ENCODE measurements at places on chromosomes 4 and X.

DNA sequence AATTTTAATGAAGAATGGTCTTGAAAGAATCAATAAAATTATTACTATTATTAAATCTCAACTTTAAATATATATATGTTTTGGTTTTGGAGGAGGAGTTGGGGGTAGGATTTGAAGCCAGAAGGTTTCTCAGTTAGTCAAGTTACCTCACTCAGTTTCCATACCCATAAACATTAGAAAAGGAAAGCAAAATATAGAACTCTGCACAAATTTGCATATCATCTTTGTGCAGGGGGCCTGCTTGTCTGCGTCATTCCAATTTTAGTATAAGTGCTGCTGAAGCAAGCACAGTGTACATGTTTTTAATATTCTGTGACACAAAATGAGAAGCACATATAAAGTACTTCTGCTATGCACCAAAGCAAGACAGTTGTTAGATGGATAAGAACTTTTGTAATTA lies 47.5 kb upstream of the SCRG1 start:
- no peak for DNase-seq

DNA sequence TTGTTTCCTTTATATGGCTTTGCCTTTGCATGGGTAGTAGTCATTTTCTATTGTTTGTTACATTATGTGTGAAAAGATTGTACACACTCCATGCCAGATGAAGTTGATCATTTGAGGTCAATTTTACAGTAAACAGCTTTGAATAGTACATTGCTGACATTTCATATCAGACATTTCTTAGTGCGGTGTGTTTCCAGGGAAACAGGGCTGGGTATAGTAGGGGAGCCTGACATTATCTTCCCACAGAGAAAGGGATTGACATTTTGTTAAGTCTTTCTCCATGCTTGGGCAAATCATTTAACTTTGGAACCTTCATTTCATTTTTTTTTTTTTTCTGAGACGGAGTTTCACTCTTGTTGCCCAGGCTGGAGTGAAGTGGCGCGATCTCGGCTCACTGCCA lies 5.0 kb downstream of the FUNDC2 start:
- no peak for DNase-seq

DNA sequence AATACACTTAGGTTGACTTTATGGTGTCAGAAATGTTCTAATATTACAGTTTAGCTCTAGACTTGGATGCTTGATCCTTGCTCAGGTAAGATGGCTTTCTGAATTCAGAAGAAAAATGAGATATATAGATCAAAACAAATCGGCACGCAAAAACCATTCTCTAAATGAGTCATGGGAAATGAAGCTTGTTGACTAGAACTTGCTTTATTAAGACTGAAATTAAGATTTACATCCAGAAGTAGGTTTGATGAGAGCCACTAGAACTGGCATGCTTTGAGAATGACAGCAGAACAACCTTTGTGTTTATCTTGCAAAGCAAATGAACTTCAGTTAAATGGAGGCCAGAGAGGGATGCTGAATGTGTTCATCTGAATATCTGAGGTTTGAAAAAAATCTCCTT lies 304.9 kb upstream of the KLF3 start:
- no peak for DNase-seq

GRCh38 chrX:115939070-115939469 lies 231.5 kb upstream of the AGTR2 start:
- no peak for DNase-seq

- DNase-seq, result no peak
Measured at GRCh38 chrX:48578661-48579128, 4.4 kb downstream of the RBM3 start.

DNA sequence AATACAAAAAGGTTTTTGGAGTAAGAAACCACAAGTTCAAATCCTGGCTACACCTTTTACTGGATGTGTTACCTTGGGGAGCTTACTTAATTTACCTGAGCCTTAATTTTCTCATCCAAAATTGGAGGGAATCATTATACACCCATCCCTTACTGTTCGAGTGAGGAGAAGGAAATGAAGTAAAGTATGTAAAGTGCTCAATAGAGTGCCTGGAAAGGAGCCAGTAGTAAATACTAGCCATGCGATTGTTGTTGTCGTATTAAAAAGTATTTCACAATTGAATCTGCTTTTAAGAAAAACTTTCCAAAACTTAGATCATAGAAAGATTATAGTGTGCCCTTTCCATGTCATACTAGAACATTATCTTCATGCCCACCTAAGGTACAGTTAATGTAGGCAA lies 124.5 kb downstream of the ATXN3L start:
- DNase-seq, result no peak

GRCh38 chr4:175633310-175633709 lies 178.8 kb downstream of the GPM6A start:
- DNase-seq, result no peak

DNA sequence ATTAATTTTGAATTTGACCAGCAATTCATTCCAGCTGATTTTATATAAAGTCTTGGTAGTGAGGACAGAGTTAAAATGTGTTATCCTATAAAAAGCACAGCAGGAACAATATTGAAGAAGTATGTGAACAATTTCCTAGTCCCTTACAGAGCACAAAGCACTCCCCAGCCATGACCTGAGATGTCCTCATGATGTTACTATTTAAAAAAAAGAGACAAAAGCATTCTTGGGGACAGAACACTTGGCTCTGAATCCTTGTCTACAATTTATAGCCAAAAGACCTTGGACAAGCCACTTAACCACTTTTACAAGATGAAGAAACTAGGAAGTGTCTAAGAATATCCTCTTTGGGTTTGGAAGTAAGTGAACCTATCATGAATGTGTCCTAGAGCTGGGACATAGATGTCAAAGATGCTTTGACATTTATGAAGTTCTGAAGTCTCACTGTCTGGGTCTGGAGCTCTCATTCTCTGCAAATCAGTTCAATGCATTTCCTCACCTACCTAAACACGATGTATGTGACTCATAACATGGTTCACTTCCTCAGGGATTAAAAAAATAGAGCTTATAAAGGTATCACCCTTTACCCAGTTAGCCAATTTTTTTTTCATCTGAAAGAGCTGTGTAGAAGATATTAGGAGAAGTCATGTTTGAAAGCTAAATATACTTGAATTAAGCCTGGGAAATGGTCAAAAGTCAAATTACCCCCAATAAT lies 61.4 kb downstream of the IGFBP7 start:
- DNase-seq, result no peak

- no peak for DNase-seq
Measured at GRCh38 chr4:82681754-82682153, 116.8 kb downstream of the SCD5 start.

DNA sequence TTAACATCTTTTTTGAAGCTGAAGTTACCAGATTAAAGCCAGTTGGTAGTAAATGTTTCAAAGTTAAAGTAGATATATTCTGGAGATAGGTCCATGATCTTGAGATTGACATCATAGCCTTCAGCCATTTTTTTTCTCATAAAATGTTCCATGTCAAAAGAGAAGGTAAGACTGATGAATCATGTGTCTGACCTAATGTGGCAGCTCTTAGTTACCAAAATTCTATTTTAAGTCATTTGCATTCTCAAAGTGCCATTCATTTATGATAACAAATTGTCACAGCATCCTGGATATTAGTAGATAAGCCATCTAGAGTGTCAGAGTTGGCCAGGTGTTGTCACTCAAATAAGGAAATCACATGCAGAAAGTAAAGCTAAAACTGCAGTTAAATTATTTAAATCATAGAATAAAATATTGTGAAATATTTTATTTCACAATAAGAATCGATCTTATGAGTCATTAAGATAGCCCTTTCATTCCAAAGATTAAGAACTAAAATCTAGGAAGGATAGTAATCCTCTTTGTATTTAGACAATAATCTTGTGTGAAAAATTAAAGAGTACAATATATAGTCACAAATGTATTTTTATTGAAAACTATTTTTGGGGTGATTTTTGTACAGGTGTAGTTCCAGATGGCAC lies 65.7 kb upstream of the ADAD1 start:
- DNase-seq, result no peak

DNA sequence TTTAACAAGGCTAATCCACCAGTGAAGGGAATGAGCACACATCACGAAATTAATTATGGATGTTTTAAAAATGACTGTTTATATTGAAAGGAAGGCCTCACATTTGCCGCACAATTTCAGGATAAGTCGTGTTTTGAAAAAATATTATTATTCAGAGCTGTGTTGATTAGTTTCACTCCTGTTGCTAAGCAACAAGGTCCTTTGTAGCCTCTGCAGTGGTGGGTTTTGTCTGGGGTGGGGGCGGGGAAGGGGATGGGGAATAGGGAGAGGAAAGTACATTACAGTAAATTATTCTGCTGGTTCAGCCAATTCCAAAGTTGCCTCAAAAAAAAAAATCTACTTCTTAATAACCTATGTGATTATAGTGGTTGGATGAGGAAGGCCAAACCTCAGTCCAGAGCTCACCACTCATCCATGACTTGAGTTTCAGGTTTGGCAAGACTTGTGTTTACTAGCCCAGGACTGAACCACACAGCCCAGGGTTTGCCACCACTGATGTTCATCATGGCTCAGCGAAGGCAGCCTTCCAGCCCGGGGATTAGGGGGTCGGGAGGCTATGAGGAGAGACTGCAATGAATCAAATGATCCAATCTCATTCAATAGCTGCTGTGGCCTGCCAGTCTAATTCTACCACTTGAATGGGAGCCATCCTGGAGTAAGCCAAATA lies 162.5 kb upstream of the ATP6AP2 start:
- DNase-seq, result no peak

DNA sequence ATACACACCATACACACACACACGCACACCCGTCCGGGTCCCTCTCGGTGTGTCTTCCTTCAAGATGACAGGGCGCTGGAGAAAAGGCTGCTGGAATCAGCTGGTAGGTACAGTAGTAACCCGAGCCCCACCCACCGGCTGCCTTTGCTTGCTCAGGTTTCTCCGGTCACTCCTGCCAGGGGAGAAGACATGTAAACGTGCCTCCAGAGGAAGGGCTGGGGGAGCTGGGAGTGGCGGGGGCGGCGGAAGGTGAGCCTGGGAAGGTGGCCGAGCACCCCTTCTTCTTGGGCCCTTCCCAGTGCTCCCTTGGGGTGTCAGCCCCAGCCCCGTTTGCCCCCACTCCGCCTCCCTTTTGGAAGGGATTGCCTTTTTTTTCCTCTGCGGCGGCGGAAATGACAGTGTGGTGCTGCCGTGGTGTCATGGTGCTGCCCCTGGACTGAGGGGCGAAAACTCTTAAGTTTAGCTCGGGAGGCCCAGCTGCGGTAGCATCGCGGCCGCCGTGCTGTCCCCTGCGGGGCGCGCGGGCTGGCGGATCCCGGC lies at the start of gene MID2:
TSS of gene MID2 (plus strand) at position 169 of the 540 bp plus-strand sequence. CDS start 561 bp downstream, outside the sequence.
- DNase-seq, result peak; percentile 23

DNA sequence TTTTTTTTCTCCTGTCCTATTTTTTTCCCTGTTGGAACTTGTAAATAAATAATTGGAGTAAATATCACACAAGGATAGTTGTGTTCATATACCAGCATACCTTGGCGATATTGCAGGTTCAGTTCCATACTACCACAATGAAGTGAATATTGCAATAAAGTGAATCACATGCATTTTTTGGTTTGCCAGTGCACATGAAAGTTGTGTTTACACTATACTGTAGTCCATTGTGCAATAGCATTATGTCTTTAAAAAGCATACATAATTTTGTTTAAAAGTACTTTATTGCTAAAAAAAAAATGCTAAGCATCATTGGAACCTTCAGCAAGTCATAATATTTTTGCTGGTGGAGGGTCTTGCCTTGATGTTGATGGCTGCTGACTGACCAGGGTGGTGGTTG lies 88.6 kb downstream of the GSTCD start:
- no peak for DNase-seq

Measured in stimulated activated CD4-positive, alpha-beta T cell treated with anti-CD3 and anti-CD28 coated beads, Interleukin-15, amount 100 ng/mL, for 1 hour (primary cell).